Stimulated activated CD4-positive, alpha-beta T cell treated with anti-CD3 and anti-CD28 coated beads, TNF-alpha, amount 100 ng/mL, for 24 hours (primary cell): ENCODE measurements at places on chromosomes 12 and 14.

DNA sequence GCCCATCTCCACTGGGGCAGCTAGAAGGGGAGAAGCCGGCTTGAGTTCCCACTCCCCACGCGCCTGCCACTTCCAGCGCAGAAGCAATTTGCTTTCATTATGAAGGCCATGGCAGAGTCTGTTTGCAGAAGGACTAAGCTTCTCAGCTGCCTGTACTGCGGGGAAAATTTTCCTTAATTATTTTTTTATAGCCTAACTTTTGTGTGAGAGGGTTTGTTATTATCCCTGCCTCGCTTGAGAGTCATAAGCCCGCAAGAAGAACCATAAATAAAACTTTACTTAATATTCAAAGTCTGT lies 56.0 kb upstream of the DLK1 start:
- DNase-seq = no peak

GRCh38 chr12:108888031-108888430 lies 8.1 kb downstream of the DAO start:
- DNase-seq = no peak

DNA sequence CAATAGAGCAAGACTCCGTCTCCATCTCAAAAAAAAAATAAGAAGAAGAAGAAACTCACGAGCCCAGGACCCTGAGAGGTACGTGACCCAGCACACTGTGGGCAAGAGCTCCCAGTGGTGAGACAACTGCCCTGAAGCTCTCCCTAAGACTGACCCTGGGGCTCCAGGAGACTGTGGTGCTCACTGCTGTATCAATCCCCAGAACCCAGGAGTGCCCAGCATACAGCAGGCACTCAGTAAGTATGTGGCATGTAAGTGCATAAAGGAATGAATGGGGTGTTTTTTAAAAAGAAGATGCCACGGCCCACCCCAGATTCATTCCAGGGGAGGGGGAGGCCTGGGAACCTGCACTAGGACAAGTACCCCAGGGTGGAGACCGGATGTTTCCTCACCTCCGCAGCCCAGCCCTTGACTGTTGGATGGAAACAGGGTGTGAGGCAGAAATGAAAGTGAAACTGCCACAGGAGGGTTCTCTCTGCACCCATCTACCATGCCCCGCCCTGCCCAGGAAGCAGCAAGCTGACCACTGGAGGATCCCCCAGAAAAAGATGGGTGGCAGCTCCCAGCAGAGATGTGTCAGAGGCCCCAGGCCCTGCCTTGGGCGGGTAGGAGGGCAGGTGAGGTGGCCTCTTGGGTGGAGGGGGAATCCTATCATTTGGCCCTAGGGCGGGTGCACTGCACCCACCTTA lies 12.2 kb downstream of the ITPK1 start:
- no peak for DNase-seq

- DNase-seq = no peak
Observed at GRCh38 chr14:32043624-32044023, 33.5 kb upstream of the ARHGAP5 start.

DNA sequence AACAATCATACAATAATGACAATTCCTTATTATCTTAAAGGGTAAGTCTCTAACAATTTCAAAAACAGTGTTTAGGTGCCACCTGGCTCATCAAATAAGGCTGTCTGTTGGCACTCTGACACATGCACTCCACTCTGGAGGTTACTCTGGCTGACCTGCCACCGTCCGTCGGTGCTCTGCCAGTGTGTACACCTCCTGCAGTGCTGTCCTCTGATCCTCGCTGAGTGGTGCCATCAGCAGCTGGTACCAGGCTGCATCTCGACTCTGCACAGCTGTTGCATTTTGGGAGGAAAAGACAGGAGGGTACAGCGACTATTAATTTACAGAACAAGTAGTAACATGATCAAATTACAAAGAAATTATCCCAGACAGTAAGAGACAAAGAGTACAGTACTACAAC lies 63.9 kb downstream of the IPO8 start:
- DNase-seq = no peak

GRCh38 chr12:104605685-104606084 lies 148.9 kb downstream of the CHST11 start:
- no peak for DNase-seq

- DNase-seq = no peak
Observed at GRCh38 chr12:132776816-132777568, 15.4 kb upstream of the ANKLE2 start.

- DNase-seq = no peak
Observed at GRCh38 chr14:106844608-106845285, 1318.4 kb downstream of the TMEM121 start.

- DNase-seq = no peak
Observed at GRCh38 chr14:23360496-23360895, 4.5 kb downstream of the EFS start.

- DNase-seq = no peak
Observed at GRCh38 chr12:28184375-28184774, 5.9 kb upstream of the CCDC91 start.

DNA sequence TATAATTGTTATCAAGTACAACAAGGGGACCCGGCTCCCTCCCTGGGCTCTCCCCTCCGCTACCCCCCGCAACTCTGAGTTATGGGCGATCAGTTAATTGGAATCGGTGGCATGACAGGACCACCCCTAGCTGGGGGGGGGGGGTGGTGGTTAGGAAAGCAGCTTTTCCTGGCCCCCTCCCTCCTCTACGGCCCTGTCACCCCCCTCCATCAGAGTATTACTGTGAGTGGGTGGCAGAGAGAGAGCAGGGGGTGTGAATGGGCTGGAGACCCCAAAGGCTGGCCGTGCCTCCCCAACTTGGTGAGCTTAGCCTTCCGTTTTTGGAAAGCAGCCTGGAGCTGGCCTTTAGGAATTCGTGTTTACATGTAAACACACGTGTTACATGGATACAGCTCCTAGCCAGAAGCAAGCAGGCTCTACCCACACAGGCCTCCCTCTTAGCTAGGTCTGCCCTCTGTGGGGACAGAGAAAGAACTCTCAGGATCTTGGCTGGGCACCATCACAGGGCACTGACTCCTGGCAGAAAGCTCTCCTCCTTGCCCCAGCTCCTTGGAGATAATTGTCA lies 1.1 kb upstream of the HOXC4 start:
- no peak for DNase-seq

- no peak for DNase-seq
Observed at GRCh38 chr12:16344269-16344668, 3.2 kb upstream of the MGST1 start.

- DNase-seq = no peak
Observed at GRCh38 chr14:34403646-34404045, 58.4 kb downstream of the SPTSSA start.

DNA sequence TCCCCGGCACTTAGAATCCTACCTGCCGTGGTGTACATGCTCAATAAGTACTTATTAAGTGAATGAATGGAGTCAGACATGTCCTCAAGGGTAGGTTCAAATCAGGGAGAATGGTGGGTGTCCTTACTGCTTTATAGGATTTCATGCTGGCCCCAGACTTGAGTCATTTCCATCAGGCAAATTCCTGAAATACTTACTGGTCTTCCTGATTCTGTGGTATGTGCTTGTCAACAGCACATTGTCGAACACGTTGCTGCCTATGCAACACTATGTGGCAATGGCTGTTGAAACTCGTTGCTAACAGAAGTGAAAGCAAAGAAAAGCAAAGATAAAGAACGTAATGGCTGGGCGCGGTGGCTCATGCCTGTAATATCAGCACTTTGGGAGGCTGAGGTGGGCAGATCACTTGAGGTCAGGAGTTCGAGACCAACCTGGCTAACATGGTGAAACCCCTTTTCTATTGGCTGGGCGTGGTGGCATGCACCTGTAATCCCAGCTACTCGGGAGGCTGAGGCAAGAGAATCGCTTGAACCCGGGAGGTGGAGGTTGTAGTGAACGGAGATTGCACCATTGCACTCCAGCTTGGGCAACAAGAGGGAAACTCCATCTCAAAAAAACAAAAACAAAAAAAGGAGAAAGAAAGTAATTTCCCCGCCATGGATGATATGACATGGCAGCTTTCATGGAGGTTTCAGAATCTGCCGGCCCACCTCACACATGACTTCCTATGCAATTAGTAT lies 214.9 kb downstream of the ZFP36L1 start:
- DNase-seq = no peak

- no peak for DNase-seq
Observed at GRCh38 chr14:51653079-51653774, 1.5 kb downstream of the FRMD6 start.

GRCh38 chr14:68268197-68268596 lies 448.6 kb downstream of the RAD51B start:
- no peak for DNase-seq

- no peak for DNase-seq
Observed at GRCh38 chr14:37081856-37082255, 90.5 kb downstream of the SLC25A21 start.

GRCh38 chr14:105387530-105387922 lies 10.8 kb upstream of the TEX22 start:
- DNase-seq = no peak

- no peak for DNase-seq
Observed at GRCh38 chr14:29603696-29604095, 324.0 kb downstream of the PRKD1 start.

- DNase-seq = no peak
Observed at GRCh38 chr12:77940011-77940423, 109.3 kb downstream of the NAV3 start.

DNA sequence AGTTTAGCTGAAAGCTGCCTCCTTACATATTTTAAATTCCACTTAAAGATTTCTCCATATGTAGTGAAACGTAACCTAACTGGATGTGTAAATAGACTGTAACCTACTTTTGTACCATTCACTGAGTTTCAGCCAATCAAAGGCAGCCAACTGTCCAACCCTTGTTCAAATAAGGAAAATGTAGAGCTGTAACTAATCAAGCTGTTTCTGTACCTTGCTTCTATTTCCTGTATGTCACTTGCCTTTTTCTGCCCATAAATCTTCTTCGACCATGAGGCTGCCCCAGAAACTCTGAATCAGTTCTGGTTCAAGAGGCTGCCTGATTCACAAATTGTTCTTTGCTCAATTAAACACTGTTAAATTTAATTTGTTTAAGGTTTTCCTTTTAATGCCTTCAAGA lies 6.3 kb downstream of the SLC7A8 start:
- no peak for DNase-seq

DNA sequence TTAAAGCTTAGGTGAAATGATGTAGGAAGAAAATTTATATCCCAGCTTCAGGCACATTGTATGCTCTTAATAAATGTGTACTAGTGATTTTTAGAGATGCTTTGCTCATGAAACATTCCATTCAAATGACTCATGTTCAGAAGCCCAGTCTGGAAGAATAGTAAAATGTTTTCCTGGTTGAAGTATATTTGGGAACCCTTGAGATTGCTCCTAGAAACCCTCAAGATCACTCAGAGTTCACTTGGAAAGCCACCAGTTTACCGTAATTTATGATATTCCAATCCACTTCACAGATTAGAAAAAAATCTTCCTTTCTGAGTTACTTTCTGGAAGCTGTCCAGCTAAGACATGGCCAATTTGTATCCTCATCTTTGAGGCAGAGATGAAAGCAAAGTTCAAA lies 186.4 kb downstream of the SYT10 start:
- DNase-seq = no peak

DNA sequence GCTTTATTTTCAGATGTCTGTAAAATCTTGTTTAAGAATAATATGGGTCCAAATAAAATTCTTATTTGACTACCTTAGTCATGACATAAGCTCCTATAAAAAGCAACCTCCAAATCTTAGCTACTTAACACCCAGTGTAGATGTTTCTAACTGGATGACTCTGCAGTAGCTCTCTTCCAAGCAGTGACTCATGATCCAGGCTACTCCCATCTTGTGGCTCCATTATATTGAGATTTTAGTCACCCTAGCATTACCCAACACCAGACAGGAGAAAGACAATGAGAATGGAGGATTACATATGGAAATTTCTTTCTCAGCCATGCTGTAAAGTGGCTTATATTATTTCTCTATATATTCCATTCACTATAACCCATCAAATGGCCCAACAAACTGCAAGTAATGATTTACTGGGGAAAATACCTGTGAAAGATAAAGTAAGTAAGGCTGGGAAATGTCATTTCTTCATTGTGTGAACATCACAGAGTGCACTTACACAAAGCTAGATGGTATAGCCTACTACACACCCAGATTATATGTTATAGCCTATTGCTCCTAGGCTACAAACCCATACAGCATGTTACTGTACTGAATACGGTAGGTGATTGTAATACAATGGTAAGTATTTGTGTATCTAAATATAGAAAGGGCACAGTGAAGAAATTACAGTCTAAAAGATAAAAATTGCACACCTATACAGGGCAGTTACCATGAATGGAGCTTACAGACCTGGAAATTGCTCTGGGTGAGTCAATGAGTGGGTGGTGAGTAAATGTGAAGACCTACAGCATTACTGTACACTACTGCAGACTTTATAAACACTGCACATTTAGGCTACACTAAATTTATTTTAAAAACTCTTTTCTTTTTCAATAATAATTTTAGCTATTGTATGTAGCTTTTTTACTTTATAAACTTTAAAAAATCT lies 163.2 kb downstream of the DYRK2 start:
- DNase-seq = no peak

GRCh38 chr12:2609020-2609419 lies 185.8 kb upstream of the FKBP4 start:
- DNase-seq = no peak

DNA sequence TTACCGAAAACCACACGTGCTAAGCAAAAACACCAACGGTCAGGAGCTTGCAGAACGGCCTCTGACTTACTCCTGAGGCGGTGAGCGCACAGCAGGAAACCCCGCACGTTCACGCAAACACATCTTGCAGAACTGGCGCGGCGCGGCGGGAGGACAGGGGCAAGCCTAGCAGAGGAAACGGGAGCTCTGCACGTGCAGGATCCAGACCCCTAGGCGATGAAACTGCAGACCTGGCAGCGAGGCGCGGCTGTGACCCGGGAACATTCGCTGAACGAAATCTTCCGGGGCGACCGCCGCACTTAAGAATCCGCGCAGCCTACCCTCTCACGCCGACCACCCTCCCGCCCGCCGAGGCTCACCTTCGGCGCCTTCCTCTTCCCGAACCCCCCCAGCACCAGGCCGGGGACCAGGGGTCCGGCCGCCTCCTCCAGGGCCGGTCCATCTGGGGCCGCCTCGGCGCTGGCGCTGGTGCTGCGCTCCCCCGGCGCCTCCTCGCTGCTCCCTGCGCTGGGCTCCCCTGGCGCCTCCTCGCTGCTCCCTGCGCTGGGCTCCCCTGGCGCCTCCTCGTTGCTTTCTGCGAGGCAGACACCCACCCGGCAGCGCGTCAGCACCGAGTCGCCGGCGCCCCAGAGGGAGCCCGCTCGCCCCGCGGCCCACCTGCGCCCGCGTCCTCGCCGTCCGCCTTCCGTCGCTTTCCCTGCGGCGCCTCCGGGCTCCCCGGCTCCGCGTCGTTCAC lies 615 bp downstream of the DDX51 start:
- DNase-seq = no peak

GRCh38 chr14:35223927-35224326 lies 68.3 kb upstream of the PSMA6 start:
- no peak for DNase-seq
